ENCODE measurements at places on chromosomes 11 and 22.
A peak's percentile ranks its signal among the peaks of the same experiment; 100 is the strongest.

- H3K4me3 ChIP-seq: no peak overlapping the region
- DNase-seq: no peak
- H3K4me1 ChIP-seq: no peaks in the 10 kb centered on the region
- H3K27me3 ChIP-seq: peaks cover 3% of the 10 kb centered on the region
Measured at GRCh38 chr11:96424693-96425092, 34.9 kb downstream of the JRKL start.

GRCh38 chr11:15650105-15650938 lies 535.6 kb downstream of the INSC start:
- peak; percentile 79 for DNase-seq
- H3K27ac ChIP-seq: peak overlapping the region; percentile 72
- H3K4me3 ChIP-seq: peak overlapping the region; percentile 44
- no peaks in the 10 kb centered on the region for H3K36me3 ChIP-seq

- H3K27me3 ChIP-seq: no peaks in the 10 kb centered on the region
- H3K27ac ChIP-seq: no peak overlapping the region
- DNase-seq: no peak
- no peak overlapping the region for H3K4me3 ChIP-seq
- no peaks in the 10 kb centered on the region for H3K4me1 ChIP-seq
Measured at GRCh38 chr11:104256525-104256924, 92.6 kb upstream of the PDGFD start.

GRCh38 chr11:86370171-86370570 lies 4.5 kb upstream of the CCDC81 start:
- no peaks in the 10 kb centered on the region for H3K4me1 ChIP-seq
- no peak for DNase-seq

GRCh38 chr22:27372969-27373670 lies 428.4 kb downstream of the MN1 start:
- no peaks in the 10 kb centered on the region for H3K27me3 ChIP-seq
- H3K4me3 ChIP-seq: no peak overlapping the region
- H3K4me1 ChIP-seq: peaks cover 4% of the 10 kb centered on the region
- no peak overlapping the region for H3K27ac ChIP-seq
- no peak for DNase-seq

DNA sequence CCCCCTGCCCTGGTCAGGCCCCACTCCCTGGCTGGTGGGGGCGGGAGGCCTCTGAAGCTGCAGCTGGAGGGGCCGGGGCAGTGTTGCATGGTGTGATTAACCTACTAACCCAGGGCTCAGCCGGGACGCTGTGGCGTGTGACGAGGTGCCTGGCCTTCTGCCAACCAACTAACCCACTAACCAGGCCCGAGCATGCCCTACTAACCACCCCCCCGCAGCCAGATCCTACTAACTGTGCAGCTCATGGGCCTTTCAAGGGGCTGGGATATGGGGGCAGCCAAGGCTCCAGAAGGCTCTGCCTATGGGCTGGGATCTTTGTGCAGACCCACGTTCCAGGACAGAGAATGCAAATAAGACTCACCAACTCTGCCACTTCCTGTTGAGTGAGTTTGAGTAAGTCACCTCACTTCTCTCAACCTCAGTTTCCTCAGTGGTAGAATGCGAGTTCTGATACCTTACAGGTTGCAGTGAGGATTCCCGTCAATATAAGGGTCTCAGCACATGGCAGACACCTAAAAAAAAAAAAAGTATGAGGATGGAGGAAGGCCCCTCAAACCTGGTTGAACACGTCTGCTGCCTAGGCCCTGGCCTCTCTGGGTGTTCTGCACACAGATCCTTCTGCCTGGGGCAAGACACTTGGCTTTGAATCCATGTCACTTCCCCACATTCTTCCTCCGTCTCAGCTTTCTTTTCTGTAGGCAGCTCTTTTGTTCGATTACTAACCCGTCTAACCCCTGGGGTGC lies 14.1 kb downstream of the MIAT start:
- H3K36me3 ChIP-seq: no peaks in the 10 kb centered on the region
- no peak for DNase-seq
- H3K27ac ChIP-seq: peak overlapping the region; percentile 93
- no peak overlapping the region for H3K4me3 ChIP-seq

- H3K4me1 ChIP-seq: peaks cover 19% of the 10 kb centered on the region
- H3K27me3 ChIP-seq: no peaks in the 10 kb centered on the region
- no peaks in the 10 kb centered on the region for H3K36me3 ChIP-seq
- no peak overlapping the region for H3K4me3 ChIP-seq
- DNase-seq: no peak
Measured at GRCh38 chr11:70304208-70304603, 33.7 kb downstream of the PPFIA1 start.

DNA sequence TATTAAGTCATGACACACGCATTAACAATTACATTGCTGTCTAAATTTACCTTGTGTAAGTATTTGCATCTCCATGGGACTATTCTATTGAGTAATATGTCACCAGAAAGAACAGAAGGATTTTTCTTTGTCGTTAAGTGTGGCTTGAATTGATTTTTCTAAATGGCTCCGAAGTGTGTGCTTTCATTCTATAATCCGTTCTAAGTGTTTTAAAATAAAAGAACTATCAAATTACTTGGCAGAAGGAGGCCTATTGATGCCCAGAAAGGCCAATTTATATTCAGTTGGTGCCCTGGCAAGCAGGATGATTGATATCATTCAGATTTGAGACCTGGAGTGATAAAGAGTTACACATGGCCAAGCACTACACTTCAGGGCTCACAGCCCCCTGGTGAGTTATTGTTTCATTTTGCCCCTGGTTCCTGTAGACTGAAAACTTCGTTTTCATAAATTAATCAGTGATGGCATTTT lies 538.9 kb upstream of the ANO5 start:
- H3K27ac ChIP-seq: no peak overlapping the region
- H3K4me3 ChIP-seq: no peak overlapping the region
- no peaks in the 10 kb centered on the region for H3K4me1 ChIP-seq

- H3K4me3 ChIP-seq: no peak overlapping the region
- H3K36me3 ChIP-seq: no peaks in the 10 kb centered on the region
- no peak for DNase-seq
- H3K4me1 ChIP-seq: no peaks in the 10 kb centered on the region
- no peaks in the 10 kb centered on the region for H3K27me3 ChIP-seq
- H3K27ac ChIP-seq: no peak overlapping the region
Measured at GRCh38 chr11:1958367-1958766, 11.2 kb downstream of the MRPL23 start.

DNA sequence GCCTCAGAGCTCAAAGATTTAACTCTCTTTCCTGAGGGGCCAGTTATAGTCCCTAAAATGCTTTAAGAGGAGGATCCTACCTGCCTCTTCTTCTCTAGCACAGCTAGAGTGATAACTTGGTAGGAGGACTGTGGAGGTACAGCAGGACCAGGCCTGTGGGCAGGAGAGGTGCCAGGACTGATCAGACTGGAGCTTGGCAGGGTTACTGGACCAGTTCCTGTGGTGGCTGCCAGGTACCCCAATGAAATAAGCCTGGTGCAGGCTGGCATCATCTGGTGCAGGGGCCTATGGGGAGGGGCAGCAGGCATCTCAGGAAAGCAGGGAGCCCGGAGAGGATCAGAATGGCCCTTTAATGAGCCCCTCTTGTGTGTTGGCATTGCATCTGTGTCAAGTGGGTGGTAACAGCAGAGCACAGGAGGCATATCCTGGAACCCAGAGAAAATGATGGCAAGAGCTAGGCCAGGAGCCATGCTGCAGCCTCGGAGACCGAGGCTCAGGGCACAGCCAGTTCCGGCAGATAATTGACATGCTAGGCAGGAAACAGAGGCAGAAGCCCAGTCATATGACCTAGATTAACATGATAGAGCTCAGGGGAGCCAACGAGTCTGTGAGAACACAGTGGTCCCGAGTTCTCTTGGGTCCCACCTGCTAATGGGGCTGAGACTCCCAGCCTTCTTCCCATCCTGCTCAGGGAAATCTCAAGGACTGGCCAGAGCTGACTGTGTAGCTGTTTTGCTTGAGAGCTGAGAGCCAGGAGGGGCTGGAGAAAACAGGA lies 187.5 kb upstream of the ZBED5 start:
- H3K27ac ChIP-seq: no peak overlapping the region
- H3K4me3 ChIP-seq: no peak overlapping the region
- no peak for DNase-seq
- H3K4me1 ChIP-seq: no peaks in the 10 kb centered on the region
- no peaks in the 10 kb centered on the region for H3K36me3 ChIP-seq

All from gastrocnemius medialis (tissue), 4 donors.